ENCODE measurements at places on chromosomes 2 and 18.

DNA sequence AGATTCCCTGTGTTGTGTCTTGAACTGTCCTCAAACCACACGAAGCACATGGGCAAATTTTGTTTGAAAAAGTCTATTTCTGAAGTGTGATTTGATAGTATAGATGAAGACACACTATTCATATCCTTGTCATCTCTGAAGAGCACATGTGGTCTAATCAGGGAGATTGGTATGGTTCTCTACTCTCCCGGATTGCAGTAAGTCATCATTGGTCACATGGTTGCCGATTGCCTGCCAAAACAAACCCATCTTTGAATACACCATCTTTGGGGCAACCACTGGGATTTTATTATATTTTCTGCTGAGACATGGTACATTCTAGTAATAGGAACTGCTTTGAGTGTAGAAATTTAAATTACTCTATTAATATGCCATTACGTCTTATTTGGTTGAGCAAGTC is 186.9 kb downstream of the MYO1B start:
- DNase-seq: no peak

GRCh38 chr2:152611458-152612231 is 105.6 kb downstream of the PRPF40A start:
- peak; percentile 30 for DNase-seq

DNA sequence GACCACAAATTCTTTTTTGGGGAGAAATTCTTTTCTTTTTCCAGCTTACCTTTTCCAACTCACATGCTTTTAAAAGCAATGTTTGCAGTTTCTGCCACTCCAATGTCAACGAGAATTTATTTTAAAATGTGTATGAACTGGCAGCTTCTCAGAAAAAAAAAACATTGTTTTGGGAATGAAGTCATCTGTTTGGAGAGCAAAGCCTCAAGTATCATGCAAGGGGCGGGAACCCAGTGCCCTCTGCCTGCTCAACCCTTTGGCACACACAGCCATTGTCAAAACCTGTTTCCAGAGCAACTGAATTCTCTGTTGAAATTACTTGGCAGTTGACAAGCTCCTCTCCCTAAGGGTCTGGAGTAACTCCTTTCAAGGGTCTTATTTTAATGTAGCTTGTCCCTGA is 128.5 kb downstream of the QPCT start:
- DNase-seq: no peak

DNA sequence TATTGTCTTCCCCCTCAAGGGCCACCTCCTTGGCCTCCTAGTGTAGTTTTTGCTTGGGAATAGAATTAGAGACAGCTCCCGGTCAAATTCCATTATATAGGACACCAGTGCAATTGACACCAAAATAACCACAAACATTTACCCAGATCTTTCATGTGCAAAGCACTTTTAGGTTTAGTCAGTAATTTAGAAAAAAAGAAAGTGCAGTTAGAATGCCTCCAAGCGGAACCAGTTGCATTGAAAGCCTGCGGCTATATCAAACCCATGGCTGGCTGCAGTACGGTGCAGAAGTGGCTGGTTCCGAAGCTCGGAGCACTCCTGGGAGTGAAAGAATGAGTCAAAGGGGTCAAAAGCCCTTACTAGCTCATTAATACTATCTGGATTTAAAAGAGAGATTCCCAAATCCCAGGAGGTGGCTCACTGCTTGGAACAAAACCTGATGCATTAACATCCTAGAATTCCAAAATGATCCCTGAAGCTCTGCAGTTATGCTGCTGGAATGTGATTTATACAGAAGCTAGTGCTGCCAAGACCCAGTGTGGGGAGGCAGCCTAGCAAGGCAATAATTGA is 432.2 kb upstream of the KLHL29 start:
- DNase-seq: no peak

- no peak for DNase-seq
Observed at GRCh38 chr2:20128506-20129330, 77.3 kb upstream of the LAPTM4A start.

Data from G401 (cell line).